ENCODE measurements at places on chromosomes 2 and 18.

DNA sequence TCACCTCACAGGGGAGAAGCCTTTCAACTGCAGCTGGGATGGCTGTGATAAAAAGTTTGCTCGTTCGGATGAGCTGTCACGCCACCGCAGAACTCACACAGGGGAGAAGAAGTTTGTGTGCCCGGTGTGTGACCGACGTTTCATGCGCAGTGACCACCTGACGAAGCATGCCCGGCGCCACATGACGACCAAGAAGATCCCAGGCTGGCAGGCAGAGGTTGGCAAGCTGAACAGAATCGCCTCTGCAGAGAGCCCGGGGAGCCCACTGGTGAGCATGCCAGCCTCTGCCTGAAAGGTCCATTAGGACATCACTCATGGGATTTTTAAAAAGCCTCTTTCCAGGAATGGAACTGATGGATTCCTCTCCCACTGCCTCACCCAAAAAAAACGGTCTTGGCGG, 8.9 kb downstream of the KLF11 start:
- DNase-seq: no peak

GRCh38 chr2:238924796-238925195, 76.9 kb downstream of the TWIST2 start:
- no peak for DNase-seq

DNA sequence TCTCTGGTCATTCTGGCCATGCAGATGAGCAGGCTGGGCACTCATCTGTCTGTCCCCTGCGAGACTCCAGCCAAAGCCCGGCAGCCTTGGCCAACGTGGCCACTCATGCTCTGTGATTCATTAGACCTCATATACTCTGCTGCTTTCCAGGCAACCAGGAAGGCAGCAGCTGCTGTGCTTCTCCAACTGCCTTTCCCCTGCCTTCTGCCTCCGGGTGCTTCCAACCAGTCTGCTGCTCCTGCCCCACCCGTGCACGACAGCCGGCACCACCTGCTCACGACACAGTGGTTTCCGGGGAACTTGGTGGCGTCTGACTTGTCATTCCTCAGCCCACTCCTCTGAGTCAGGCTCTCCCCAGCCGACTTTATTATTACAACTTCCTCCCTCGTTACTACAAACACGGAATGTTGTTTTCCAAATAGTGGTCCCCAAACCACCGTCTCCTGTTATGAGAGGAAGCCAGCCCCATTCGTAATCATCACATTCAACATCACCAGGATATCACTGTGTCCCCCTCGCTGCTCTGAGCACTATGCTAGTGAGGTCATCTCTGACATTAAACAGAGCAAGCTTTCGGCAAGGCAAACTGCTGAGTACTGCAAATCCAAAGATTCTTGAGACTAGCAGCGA, 392.4 kb downstream of the ALK start:
- peak; percentile 2 for DNase-seq

GRCh38 chr2:46067501-46068305, 229.5 kb upstream of the EPAS1 start:
- no peak for DNase-seq

DNA sequence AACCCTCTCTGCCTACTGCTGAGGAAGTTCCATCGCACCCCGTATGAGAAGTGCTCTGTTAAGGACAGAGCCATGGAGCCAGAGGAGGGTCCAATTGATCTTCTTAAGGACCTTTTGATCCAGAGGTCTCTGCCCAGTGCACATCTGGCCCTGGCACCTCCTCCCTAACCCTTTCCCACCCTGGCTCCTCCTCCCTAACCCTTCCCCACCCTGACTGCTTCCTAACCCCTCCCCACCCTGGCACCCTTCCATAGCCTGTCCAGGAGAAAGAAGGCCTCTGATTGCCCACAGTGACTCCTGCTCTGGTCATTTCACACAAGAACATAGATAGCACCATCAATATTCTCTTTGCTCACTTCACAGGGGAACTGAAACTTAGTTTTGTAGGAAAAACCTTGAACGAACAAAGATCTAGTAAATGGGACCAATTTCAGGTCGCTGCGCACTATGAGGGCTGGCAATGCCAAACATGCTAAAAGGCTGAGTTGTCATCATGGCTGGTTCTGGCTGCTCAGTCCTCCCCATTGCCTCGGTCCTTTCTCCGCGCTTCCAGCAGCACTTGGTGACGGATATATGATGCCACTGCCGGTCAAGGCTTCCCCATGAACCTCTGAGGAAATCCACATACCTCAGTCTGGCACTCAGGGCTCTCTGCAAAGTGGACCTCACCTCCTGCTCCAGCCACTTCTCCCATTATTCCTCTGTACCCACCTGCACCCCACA, 49.2 kb downstream of the PKDCC start:
- no peak for DNase-seq

DNA sequence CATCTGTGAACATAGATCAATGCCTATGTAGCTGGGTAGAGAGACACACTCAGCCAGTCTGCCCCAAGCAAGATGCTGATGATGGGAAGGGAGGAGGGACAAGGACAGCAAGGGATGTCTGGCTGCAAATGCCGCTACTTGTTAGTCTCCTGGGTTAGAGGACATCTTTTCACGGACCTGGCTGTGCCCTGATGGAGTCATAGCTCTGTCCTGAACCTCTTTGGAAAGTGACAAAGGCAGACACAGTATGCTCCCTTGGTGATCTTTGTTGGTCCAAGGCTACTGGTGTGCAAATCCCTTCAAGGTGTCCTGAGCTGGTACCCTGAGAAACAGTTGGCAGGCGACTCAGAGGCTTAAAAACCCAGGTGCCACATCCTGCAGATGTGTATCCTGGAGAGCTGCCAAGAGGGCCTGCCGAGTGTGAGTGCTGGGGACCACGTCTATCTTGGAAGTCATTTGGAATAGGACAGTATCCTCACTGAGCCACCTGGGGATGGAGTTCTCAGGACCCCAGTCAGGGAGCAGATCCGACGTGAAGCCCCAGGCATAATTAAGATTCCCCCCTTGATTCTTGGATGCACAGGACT, 10.8 kb downstream of the FOSL2 start:
- DNase-seq: no peak

DNA sequence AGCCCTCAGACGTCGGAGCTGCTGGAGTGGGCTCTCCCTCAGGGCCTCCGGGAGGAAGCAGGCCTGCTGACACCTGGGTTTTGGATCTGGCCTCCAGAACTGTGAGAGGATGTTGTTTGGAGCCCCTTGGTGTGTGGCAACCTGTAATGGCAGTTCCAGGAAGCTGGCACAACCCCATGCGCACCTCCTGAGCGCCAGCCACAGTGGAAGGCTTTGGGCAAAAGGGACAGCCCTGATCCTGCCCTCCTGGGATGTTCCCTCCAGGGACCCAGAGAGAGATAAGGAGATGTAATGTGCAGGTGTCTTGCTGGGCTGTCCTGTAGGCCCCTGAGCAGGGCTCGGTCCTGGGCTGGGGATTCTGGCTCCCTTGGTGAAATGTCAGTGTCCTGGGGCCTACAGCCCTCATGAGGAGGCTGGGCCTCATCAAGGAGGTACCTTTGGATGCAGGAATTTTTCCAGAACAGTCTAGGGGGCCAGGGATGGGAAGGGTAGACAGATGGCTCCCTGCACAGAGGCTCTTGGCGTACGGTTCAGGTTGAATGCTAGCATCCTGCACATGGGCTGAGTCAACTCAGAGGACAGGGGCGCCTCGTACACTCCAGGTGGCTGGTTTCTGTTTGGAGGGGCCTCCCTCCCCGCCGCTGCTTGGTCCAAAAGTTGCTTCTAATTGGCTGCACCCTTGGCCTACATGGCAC, 61.1 kb downstream of the ASB1 start:
- no peak for DNase-seq

- DNase-seq: no peak
Observed at GRCh38 chr2:20555954-20556353, 94.9 kb downstream of the HS1BP3 start.

DNA sequence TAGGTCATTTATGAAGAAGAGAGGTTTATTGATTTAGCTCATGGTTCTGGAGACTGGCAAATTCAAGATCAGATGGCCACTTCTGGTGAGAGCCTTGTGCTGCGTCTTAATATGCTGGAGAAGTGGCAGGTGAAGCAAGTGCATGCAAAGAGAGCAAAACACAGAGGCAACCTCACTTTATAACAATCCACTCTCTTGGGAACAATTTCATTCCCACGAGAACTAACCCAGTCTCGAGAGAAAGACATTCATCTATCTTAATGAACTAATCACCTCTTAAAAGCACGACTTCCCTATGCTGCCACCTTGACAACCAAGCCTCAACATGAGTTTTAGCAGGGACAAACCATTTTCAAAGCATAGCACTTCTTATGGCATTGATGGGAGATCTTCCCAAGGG, 186.5 kb upstream of the RASGRP3 start:
- no peak for DNase-seq

- DNase-seq: no peak
Observed at GRCh38 chr2:103012590-103012989, 250.8 kb downstream of the TMEM182 start.

DNA sequence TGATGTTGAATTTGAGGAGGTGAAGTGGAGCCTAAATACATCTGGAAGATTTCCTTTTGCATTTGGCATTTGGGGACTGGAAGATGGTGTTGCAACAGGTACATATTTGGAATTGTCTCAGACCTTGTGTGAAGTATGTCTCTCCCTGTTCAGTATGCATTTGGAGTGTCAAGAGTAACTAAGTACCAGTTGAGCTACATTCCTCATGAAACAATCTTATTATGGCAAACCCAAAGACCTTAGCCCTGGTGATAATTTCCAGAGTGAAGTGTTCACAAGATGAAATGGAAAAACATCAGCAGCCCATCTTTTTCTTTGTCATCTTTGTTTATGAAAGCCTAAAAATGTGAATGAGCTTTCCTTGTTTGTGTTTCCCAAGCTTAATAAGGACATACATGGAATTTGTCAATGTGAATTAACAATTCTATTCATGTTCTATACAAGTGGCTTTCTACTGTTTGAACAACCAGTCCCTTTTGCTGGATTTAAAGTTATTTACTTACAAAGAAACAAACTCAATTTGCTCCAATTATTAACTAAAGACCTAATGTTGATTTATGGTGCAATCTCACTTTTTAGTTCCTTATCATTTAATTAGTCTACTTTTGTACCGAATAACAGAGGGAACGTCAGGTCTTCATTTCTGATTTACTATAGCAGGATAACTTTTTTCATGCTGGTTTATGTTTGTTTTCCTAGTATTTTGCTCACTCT, 42.1 kb upstream of the PPP1R1C start:
- DNase-seq: no peak

DNA sequence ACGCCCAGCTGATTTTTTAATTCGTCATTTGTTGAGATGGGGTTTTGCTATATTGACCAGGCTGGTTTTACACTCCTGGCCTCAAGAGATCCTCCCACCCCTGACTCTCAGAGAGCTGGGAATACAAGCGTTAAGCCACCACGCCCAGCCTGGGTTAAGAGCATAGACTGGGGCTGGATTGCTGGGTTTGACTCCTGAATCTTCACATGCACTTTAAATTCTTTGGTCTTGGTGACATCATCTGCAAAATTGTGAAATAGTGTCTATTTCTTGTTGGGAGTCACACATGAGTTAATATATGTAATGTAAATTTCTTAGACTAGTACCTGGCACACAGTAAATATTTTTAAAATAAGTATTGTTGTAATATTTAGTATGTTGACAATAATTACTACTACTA, 257.4 kb downstream of the DOK6 start:
- DNase-seq: no peak

DNA sequence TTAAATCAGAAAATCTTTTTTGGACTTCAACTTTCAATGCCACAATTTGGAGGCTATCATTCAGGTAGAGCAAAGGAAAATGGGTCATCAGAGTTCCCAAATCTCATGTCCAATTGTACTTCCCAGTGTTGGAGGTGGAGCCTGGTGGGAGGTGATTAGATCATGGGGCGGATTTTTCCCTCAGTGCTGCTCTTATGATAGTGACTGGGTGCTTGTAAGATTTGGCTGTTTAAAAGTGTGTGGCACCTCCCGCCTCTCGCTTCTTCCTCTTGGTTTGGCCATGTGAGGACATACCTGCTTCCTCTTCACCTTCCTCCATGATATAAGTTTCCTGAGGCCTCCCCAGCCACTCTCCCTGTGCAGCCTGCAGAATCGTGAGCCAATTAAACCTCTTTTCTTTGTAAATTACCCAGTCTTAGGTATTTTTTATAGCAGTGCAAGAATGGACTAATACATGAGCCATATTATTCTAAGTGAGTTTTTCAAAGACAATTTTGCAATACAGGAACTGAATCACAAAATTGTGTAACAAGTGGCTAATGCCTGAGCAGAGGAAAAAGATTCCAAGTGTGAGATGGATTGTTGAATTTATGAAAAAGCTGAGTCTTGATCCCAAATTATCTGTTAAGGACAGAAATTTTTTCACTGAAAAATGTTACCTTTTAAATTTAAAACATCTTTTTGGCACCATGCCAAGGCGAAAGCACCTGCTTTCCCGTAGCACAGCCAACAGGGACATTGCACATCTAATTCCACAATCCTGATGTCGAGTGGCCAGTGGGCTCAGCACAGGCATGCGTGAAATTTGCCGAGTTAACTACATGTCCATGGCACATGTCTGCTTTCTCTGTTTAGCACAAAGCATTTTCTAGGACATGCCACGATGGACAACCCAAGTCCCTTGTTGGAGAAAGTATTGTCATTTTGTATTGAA, 150.9 kb downstream of the COL6A3 start:
- DNase-seq: no peak

DNA sequence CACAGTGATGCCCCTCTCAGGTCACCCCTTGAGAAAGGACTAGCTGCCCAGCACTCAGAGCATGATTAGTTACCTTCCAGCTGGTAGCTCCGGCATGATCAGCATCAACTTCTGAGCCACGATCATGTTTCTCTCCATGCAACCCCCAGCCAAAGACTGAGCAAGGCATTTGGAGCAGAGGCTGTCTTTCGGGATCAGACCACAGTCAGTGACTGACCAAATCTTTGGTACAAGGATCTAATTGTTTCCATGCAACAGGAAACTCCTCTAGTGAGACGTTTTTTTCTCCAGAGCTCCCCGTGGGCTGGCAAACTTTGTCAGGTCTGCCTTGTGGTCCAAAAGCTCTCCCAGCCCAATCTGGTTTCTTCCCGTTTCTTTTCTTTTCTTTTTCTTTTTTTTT, 244.3 kb downstream of the METTL4 start:
- no peak for DNase-seq

DNA sequence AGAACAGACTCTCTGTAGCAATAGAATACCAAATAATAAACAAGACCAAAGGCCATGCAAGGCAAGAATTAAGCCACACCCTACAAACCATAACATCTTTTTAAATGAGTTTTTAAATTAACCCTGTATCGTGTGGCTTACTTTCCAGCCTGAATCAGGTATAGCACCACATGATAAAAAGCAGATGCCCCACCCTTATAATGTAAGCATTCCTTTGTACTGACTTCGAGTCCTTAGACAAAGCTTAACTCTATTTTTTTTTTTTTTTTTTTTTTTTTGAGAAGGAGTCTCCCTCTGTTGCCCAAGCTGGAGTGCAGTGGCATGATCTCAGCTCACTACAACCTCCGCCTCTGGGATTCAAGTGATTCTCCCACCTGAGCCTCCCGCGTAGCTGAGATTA, 1.7 kb upstream of the C2orf42 start:
- no peak for DNase-seq

- no peak for DNase-seq
Observed at GRCh38 chr18:49933530-49934128, 120.3 kb upstream of the ACAA2 start.

DNA sequence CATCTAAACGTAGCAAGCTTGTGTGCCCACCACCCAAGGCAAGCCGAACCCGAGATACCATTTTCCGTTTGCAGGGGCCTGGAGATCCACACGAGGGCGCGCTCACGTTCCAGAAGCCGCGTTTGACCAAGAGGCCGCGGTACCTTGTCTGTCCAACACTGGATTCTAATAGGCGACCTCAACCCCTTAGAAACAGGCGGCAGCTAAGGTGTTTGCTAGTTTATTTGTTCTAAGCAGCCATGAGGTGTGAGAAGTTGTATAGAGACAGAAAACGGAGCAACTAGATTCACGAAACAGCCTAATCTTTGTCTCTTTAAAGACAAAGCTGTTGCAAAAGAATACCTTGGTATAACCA, 4.2 kb downstream of the HOXD11 start:
- DNase-seq: no peak

All from stimulated activated CD4-positive, alpha-beta T cell treated with anti-CD3 and anti-CD28 coated beads, Interleukin-12 subunit alpha, Interleukin-12 subunit beta, amount 100 ng/mL, for 24 hours (primary cell).